Panc1 (cell line): ENCODE measurements at places on chromosomes 5 and 9.
A peak's percentile ranks its signal among the peaks of the same experiment; 100 is the strongest.

DNA sequence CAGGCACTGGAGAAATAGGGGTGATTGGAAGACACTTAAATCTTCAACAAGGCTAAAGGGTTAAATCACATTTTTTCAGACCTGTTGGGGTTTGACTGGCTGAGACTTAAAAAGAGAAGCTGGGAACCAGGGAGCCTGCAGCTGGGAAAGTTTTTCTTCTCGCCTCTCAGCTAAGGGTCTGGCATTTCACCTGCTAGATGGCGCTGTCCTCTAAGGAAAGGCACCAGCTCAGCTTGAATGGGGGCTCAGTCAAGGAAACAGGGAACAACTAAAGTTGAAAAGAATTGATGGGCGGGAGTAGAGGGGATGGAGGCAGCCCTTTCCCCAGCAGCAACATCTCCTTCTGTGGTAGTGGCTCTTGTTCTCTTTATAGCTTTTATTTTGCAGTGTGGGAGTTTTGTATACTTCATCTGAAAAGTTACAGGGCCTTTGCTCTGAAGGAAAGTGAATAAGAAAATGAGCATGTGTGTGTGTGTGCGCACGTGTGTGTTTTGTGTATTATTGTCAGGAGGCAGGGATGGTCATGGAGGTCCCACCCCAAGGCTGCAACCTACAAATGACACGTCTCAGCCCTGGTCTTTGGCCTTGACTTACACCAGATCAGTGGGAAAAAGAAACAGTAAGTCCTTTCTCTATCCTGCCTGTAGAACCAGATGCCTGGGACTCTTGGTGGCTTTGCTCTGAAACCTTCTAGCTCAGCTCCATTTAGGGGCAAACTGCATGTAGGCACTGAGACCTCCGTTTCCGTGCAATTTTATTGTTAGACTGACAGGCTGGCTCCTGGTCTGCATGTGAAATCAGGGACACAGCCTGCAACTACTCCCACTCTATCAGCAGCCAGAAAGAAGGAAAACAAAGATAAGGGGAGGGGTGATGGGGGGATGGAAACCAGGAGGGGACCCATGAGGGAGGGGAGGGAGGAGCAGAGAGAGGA, 316.2 kb upstream of the CLINT1 start:
- peak; percentile 20 for DNase-seq

DNA sequence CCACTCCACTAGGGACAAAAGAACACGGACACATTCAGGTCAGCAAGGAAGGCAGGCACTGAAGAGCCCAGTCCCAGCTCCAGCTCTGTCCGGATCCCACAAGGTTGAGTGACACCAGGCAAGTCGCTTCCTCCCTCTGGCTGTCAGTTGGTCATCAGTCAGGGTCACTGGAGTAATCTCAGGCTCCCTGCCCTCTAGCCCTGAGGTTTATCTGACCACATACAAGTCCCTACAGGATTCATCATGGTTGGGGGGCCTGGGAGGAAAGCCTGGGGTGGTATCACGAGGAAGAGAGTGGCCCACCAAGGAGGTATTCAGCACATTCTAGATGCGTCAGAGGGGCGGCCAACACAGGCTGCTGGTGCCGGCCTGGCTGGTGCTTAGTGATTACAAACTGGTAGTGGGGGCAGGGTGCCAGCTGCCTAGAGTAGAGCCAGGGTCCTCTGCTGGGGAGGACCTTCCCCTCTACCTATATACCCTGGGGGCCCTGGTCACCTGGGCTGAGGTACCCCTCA, 81.5 kb downstream of the SHB start:
- no peak for DNase-seq

DNA sequence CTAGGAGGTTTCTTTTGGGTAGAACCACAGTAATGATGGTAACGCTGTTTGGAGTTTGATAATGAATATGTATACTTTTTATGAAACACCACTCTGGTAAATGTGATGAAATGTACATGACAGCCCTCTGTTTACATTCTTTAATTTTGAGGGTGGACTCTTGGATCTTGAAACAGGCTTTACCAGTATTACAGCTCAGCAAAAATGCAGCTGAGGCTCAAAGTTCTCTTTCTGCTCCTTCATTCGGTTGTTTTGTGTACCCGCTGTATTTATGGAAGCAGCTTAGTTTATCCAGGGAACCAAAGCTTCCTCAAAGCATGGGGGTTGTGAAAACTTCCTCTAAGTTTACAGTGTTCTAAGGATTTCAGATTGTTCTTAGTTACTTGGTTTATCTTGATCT, 11.1 kb downstream of the GAPVD1 start:
- DNase-seq = no peak

DNA sequence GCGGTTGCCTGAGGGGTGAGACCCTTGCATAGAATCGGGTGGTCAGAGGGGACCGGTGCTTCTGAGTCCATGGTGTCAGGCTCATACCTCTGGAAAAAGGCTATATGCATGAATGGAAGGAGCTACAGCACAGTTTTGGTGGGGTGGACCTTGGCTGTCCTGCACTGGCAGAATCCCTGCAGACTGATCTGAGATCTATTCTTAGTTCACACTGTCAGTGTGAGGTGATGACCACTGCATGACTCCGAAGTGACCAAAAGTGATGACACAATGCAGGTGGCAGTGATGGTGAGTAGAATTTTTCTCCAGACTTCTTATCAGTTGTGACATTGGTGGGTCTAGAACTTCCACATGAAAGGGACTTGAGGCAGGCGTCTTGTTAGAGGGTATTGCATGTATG, 105.2 kb upstream of the SLC28A3 start:
- no peak for DNase-seq

DNA sequence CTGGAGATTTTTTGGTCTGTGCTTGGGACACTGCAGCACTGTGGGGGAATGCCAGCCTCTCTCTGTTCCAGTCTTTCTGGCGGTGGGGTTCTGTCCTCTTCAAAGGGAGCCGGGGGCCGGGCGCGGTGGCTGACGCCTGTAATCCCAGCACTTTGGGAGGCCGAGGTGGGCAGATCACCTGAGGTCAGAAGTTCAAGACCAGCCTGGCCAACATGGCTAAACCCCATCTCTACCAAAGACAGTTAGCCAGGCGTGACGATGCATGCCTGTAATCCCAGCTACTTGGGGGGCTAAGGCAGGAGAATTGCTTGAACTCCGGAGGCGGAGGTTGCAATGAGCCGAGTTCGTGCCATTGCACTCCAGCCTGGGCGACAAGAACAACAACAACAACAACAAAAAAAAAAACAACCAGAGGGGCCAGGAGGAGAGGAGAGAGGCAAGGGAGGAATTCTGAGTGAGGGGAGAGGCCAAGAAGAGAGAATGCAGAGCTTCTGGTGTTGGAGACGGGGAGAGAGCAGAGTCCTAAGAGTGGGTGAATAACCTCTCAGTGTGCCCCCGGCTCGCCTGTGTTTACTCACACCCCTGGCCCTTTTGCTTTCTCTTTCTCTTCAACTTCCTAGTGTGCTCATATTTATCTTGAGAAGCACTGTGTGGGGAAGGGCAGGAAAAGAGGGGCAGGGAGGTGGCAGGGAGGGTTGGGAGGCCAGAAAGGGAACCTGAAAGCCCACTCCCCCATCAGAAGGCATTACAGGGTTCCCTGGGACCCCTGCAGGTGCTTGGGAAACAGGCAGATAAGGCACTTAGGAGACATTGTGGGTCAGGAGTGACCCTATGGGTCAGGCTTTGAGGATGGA, 3.2 kb upstream of the SET start:
- DNase-seq = no peak

DNA sequence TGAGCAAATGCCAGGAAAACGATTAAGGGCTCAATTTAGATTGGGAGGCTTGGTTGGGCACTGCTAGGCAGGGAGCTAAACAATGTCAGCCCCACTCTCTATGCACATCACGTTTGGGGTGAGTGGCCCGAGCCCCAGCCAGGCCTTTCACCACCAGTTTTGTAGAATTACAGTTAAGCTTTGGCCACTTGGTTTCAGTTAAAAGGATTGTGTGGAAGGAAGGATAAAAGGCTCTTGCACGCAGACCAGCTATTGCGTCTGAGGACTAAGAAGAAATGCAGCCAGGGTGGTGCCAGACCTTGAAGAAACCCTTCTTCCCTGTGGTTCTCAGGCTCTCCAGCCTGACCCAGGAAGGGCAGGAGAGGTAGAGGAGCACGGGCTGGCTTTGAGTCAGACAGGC, 125.3 kb upstream of the SLC44A1 start:
- no peak for DNase-seq

GRCh38 chr5:169050636-169051035, 250.3 kb downstream of the SLIT3 start:
- no peak for DNase-seq

GRCh38 chr9:131276891-131277286, 579 bp upstream of the FAM78A start:
- no peak for DNase-seq

GRCh38 chr5:1779782-1780613, 19.6 kb downstream of the MRPL36 start:
- no peak for DNase-seq

DNA sequence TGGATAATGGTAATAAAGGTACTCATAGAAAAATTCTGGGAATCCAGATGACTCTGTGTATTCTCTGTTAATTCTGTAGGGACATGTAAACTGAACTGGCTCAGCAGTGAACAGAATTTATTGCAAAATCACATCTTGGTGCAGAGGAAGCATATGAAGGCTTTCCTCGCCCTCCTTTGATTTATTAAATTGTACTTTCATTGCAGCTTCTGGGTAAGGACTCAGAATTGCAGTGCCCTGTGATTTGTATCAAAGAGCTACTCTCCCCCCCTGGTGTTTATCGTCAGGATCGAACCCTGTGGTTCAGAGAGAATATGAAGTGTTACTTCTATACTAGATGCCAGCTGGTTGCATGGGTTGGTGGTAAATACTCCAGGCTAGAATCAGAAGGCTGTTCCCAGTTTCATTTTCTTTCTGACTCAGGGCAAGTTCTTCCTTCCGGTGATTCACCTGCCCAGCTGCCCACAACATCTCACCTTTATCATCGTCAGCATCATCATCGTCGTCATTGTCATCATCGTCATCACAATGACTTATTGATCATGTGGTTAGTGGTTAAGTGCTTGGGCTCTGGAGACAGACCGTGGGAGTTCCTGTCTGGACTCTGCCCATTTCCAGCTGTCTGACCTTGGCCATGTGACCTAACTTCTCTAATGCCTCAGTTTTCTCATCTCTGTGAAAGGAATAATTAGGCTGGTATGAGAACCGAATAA, 238.8 kb downstream of the ARHGAP26 start:
- peak; percentile 93 for DNase-seq

GRCh38 chr5:133497608-133498348, 114.6 kb downstream of the FSTL4 start:
- DNase-seq = no peak

DNA sequence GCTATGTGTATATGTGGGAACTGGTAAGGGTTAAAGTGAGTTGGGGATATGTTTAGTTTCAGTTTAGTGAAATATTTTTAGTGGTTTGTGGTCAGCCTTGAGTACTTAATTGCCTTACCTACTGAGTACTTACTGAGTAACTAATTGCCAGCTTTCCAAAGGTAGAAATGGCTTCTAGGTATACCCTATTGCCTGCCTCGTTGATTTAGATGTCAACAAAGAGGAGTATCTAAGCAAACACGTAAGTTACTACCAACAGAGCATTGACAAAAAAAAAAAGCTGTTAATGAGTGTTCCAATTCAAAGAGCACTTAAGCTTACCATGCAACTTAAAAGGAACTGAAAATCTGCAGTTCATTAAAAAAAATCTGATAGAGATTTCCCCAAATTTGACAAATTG, 8.8 kb downstream of the ATP10B start:
- DNase-seq = no peak

DNA sequence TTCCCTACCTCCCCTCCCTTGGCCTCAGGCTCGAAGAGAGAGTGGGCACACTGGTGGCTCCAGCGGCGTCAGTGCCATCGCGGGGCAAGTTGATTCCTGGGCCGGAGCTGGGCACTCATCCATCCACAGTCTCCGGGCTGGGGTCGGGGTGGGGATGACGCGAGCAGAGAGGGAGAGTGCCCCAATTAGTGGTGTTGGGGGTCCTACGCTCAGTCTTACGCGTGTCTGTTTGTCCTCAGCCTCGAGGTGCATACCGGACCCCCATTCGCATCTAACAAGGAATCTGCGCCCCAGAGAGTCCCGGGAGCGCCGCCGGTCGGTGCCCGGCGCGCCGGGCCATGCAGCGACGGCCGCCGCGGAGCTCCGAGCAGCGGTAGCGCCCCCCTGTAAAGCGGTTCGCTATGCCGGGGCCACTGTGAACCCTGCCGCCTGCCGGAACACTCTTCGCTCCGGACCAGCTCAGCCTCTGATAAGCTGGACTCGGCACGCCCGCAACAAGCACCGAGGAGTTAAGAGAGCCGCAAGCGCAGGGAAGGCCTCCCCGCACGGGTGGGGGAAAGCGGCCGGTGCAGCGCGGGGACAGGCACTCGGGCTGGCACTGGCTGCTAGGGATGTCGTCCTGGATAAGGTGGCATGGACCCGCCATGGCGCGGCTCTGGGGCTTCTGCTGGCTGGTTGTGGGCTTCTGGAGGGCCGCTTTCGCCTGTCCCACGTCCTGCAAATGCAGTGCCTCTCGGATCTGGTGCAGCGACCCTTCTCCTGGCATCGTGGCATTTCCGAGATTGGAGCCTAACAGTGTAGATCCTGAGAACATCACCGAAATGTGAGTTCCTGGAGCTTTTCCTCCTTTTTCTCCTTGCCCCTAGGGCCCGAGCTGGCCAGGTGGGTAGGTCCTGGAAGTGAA, 861 bp downstream of the NTRK2 start:
- DNase-seq = no peak
